ENCODE measurements at places on chromosomes 13 and 19.

DNA sequence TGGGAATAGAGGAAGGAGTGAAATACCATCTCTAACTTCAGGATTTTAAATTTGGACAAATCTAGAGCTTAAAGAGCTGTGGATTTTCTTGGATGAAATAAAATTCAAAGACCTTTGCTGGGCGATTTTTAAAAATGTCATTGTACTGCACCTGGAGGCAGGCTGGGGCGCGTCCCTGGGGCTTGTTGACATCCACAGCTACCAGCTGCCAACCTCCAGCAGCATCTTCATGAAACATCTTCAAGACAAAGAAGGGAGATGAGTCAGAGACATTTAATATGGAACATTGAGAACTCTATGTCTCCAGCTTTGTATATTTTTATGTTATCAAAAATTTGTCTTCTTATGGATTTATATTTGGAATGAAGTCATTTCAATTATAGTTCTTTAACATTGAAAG, 132.5 kb downstream of the NALCN start:
- no peak for DNase-seq

- no peak for DNase-seq
Measured at GRCh38 chr13:40363653-40364052, 302.8 kb downstream of the FOXO1 start.

DNA sequence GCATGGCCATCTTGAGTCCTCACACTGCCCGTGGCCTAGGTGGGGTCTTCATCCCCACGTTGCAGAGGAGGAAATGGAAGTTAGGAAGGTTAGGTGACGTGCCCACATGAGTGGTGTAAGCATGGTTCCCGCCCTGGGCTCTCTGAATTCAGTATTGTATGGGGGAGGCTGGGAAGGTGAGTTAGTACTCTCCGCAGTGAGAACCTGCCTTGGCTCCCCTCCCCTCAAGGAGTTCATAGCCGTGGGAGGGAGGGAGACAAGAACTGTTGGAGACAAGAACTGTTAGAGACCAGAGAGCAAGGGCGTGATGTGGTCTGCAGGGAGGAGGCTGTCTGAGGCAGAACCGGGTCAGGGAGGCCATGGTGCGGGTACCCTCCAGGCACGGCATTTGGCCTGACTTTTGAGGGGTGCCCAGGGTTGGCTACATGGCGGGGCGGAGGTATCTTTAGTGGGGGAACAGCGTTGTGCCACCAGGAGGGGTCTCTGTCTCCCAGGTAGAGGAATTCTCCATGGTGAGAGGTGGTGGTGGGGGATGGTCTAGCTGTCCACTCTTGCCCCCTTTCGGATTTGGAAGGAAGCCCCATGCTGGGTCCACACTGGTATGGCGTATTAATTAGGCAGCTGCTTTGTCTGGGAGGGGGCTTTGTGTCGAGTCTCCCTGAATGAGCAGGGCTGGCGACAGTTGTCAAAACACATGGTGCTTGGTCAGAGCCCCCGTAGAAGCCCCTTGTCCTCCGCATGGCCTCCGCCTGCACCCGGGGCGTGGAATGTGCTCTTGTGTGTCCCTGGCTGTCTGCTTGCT, 45.8 kb downstream of the CAPN12 start:
- DNase-seq: no peak

GRCh38 chr19:47013041-47013517, 6.6 kb upstream of the NPAS1 start:
- DNase-seq: peak; percentile 65

- no peak for DNase-seq
Measured at GRCh38 chr13:32179708-32180107, 135.5 kb downstream of the ZAR1L start.

GRCh38 chr13:99145461-99145860, 55.2 kb upstream of the UBAC2 start:
- DNase-seq: no peak

GRCh38 chr19:30685426-30686000, 313.3 kb downstream of the ZNF536 start:
- DNase-seq: no peak

- no peak for DNase-seq
Measured at GRCh38 chr19:4986471-4986891, 17.6 kb downstream of the KDM4B start.

DNA sequence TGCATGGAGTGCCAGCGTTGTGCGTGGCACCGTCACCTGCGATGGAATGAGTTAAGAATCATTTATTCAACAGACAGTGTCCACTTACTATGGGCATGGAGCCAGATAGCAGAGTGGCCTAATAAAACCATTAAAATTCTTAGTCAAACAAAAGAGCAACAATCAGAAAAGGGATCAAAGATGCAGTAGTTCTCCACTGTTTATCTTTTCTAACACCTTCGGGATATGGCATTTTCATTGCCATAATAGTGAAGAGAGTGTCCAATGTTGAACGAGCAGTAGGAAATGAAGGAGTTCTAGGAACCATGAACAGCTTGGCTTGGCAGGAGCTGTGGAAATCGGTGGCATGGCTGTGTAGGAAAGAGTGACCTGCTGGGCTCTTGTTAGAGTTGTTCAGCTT, 2.0 kb downstream of the TNFSF11 start:
- DNase-seq: no peak

DNA sequence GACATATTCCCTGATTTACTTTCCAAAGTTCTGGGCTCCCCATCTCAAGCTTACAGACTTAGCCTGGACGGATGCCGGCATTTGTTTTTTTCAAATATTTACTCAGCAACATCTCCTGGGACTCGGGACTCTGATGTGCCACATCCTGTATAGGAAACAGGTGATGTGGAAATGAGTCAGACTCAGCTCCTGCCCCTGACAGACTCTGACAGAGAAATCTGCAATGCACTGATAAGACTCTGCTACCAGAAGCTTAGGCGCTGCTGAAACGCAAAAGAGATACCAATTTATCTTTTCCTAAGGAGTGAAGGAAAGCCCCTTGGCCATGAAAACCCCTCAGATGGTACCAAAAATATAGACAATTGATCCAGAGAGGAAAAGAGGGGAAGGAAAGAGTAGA, 16.2 kb downstream of the LAIR2 start:
- no peak for DNase-seq
